BJ (cell line): ENCODE measurements at places on chromosomes 2 and 18. TPM values are rescaled to one million over a fixed set of nuclear protein-coding genes. Genes with fewer than 3 reads are reported as not detected.

- no peak for DNase-seq
These were observed 41.2 kb downstream of the PCARE start for GRCh38 chr2:29033172-29033571.

Gene CHN1
- polyA plus RNA-seq: 93.0 and 167 TPM in 2 replicates

Gene CCDC85A
- polyA plus RNA-seq: 3.1 and 4.2 TPM in 2 replicates

- no peak for DNase-seq
These were observed 79.6 kb downstream of the KLF7 start for GRCh38 chr2:207086136-207086535.

DNA sequence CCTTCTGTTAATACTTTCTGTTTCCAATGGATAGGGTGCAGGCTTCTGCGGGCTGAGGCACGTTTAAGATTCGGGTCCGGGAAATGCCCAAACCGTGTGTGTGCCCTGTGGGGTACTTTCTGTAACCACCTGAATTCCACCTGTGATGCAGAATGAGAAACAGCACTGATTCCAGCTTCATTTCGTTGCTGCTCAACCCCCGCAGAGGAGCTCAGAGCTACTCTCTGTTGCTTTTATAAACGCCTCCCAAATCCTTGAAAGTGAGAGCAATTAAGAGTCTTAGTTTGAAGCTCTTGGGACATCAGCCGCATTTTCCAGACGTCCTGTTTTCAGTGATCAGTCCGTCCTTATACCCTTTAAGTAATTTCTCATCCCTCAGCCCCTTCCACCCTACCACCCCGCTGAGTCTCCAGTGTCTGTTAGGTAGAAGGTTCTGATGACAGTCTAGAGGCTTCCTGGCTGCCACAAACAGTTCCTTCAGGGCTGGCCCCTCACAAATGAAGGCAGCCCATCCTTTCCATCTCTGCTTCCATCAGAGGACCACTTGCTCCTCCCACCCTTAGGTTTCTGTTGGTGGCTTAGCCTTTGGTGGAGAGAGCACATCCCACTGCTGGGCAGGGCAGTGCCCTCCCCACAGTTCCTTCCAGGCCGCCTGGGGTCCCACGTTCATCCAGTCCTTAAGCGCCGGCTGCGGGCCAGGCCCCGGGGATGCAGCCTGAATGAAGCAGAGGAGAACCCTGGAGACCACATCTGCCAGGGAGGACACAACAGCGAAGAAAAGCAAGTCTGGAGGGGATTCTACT lies 230.1 kb downstream of the SEPTIN10 start:
- no peak for DNase-seq

Gene TMEM37
- 0.51 and 0.63 TPM in 2 replicates for polyA plus RNA-seq

Gene RGPD4
- polyA plus RNA-seq: 0.04 TPM in 1 of 2 replicates, not detected in the other

Gene LINC00305
- not detected in 2 replicates for polyA plus RNA-seq

Gene SKA1
- 6.2 and 9.7 TPM in 2 replicates for polyA plus RNA-seq

Gene DPP10
- not detected in 2 replicates for polyA plus RNA-seq

DNA sequence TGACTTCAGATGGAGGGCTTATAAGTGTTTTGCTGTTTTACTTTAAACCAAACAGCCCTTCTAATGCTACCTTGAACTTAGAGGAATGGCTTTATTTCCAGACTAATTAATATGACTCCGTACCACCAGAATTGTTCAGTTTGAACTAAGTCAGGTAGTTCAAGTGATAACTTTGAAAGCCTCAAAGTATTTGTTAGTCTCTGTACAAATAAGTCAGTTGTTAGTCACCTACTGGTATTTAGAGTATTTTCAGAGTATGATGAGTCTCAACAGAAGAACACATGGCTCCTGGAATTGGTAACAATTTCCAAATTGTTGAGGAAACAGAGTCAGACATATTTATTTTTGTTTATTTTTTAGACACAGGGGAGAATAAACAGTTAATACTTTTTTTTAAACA lies 381.8 kb upstream of the NRXN1 start:
- DNase-seq: no peak

GRCh38 chr2:164479460-164479859 lies 141.8 kb downstream of the GRB14 start:
- DNase-seq: no peak

DNA sequence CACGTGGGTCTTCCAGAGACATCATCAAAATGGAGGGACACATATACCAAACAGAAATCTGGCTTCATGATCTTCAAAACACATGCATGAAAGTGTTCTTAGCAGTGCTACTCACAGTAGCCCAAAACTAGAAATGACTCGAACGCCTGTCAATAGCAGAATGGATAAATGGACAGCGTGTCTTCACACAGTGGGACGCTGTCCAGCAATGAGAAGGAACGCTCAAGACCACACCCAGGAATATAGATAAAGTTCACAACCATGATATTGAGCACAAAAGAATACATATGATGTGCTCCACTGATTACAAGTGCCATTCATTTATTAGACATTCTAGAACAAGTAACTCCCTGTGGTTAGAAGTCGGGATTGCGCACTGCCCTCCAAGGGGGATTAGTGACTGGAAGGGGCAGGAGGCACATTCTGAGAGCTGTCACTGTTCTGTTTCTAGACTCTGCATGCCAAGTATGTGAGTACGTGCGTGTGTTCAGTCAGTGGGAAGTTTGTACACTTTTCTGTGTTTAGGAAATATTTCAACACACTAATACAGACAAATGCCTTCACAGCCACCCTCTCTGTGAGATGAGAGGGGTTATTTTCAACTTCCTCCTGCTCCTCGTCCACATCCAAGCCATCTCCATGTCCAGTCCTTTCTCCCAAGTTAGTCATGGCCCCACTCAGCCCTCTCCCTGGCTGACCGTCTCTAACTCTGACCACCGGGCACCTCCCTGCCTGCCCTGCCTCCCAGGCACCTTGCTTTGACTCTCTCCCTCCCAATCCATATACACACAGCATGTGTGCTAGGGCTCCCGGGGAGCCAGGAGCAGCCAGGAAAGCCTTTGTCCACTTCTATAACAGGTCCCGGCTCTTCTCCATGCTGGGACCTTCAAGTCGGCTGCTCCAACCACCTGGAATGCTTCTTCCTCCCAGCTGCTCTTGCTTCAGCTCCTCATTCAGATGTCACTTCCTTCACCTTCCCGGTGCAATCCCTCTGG lies 26.9 kb upstream of the TNS1 start:
- DNase-seq: no peak

GRCh38 chr18:69755856-69756496 lies 191.7 kb downstream of the CD226 start:
- DNase-seq: no peak

Gene PSMA8
- not detected in 2 replicates for polyA plus RNA-seq

DNA sequence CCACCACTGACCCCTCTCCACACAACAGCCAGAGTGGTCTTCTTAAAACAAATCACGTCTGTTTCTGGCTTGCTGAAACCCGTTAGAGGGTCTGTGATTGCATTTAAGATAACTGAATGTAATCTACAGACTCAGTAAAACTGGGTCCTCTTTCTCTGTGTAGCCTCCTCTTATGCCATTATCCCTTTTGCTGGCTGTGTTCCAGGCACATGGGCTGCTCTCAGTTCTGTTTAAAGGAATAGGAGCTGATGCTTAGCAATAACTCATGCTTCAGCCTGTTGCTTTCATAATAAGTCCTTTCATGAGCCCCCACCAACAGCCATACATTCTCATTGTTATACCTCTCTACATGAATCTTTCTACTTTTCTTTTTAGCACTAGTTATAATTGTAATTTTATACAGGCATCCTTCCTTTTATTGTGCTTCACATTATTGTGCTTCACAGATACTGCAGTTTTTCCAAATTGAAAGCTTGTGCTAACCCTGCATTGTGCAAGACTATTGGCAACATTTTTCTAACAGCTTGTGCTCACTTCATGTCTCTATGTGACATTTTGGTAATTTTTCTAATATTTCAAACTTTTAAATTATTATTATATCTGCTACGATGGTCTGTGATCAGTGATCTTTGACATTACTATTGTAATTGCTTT lies 782.6 kb downstream of the MBD2 start:
- no peak for DNase-seq

Gene RAMP1
- polyA plus RNA-seq: 5.7 and 10.8 TPM in 2 replicates

GRCh38 chr2:20622731-20623130 lies 28.2 kb downstream of the HS1BP3 start:
- DNase-seq: no peak

- DNase-seq: no peak
These were observed 228.2 kb downstream of the VAPA start for GRCh38 chr18:10142056-10142455.

- no peak for DNase-seq
These were observed 197.7 kb upstream of the SH3BP4 start for GRCh38 chr2:234754126-234754525.

DNA sequence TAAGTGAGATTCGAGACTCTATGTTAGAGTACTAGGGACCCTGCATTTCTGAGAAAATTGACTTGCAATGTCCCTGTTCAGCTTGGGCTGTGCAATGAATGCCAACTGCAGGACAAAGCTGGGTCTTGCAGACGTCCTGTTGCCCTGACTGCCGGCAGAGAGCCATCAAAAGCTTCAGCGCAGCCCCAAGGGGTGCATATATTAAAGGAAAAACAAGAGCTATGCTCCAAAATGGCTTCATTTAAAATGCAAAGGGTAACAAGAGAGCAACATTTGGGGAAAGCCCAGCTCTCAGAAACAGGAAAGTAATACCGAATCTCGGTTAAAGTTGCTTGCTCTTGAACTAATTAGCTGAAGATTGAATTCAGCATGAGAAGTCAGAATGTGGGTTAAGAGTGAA lies 110.9 kb upstream of the PNPT1 start:
- DNase-seq: no peak

- no peak for DNase-seq
These were observed 711 bp downstream of the SFXN5 start for GRCh38 chr2:73070643-73071359.

Gene IL36A
- not detected in 2 replicates for polyA plus RNA-seq

DNA sequence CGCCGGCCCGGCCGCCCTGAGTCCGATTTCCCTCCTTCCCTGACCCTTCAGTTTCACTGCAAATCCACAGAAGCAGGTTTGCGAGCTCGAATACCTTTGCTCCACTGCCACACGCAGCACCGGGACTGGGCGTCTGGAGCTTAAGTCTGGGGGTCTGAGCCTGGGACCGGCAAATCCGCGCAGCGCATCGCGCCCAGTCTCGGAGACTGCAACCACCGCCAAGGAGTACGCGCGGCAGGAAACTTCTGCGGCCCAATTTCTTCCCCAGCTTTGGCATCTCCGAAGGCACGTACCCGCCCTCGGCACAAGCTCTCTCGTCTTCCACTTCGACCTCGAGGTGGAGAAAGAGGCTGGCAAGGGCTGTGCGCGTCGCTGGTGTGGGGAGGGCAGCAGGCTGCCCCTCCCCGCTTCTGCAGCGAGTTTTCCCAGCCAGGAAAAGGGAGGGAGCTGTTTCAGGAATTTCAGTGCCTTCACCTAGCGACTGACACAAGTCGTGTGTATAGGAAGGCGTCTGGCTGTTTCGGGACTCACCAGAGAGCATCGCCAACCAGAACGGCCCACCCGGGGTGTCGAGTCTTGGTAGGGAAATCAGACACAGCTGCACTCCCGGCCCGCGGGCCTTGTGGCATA lies 4.6 kb downstream of the SIX2 start:
- DNase-seq: no peak

DNA sequence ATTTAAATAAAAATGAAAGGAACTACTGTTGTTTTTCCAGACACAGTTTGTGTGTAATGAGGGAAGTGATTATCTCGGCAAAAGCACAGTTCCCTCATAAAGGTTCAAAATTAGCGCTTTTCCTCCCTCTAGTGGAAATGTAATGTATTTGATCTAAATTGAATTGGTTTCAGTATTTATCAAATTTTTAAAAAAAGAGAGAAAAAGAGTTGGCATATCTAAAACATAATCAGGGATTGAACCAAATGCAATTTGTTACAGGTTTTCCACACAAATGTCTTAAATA lies 37.5 kb downstream of the CMPK2 start:
- DNase-seq: peak; percentile 26

- no peak for DNase-seq
These were observed 35.2 kb upstream of the NOSTRIN start for GRCh38 chr2:168767258-168767657.

GRCh38 chr2:117771969-117772630 lies 42.4 kb upstream of the DDX18 start:
- DNase-seq: no peak

Gene PRKRA
- polyA plus RNA-seq: 30.4 and 51.6 TPM in 2 replicates

- no peak for DNase-seq
These were observed 133.3 kb upstream of the NOSTRIN start for GRCh38 chr2:168669151-168669550.

- peak; percentile 16 for DNase-seq
These were observed 86.0 kb downstream of the DTNB start for GRCh38 chr2:25587361-25587760.

GRCh38 chr2:189506514-189506976 lies 65.3 kb downstream of the WDR75 start:
- no peak for DNase-seq

GRCh38 chr18:11124054-11124453 lies 25.3 kb downstream of the PIEZO2 start:
- no peak for DNase-seq

Gene CDH2
- 180 and 254 TPM in 2 replicates for polyA plus RNA-seq

DNA sequence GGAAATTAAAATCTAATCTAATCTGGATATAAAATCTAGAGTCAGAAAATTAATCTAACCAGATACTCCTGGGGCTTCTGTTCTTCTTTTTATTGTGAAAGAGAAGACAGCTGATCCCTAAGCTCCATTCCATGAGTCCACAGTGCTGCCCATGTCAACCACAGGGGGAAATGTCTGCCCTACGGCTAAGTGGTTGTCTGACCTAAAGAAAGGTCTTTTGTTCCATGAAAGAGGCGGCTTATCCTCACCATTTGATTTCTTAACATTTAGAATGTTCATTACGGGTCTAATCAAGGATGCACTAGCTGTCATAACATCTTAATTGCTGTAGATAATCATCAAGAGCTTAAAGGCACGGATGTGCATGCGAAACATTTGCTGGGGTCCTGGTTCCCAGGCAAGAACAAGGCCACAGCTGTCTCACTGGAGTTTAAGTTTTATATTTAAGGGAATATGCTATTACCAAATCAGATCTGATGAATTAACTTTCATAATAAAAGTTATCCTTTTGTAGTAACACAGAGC lies 162.6 kb downstream of the PAX3 start:
- no peak for DNase-seq

- no peak for DNase-seq
These were observed 77.6 kb downstream of the EDAR start for GRCh38 chr2:108911401-108911800.

DNA sequence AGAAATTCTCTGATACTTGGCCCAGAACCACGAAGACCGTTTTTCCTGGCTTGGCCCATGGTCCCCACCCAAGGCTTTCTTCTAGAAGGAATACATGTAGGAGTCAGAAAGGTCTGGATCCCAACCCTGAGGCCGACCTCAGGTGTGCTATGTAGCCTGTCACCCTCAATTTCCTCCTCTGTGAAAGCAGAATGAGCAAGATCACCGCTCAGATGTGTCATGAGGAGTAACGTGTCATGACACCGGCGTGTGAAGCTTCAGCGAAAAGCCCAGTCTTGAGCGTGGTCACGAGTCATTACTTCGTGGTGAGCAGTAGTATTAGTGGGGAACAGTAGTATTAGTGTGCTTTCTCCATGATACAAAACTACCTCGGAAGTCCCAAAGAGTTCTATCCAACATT lies 103.4 kb downstream of the ALPK2 start:
- peak; percentile 7 for DNase-seq
